IMR-90 (cell line): ENCODE measurements at places on chromosomes 3 and 15.
A peak's percentile ranks its signal among the peaks of the same experiment; 100 is the strongest.

GRCh38 chr15:63089260-63090043 is 32.2 kb upstream of the LACTB start:
- H3K4me3 ChIP-seq: no peak overlapping the region
- H3K4me1 ChIP-seq: peaks cover 24% of the 10 kb centered on the region
- H3K36me3 ChIP-seq: no peaks in the 10 kb centered on the region
- no peaks in the 10 kb centered on the region for H3K27me3 ChIP-seq
- peak overlapping the region; percentile 80 for H3K27ac ChIP-seq

DNA sequence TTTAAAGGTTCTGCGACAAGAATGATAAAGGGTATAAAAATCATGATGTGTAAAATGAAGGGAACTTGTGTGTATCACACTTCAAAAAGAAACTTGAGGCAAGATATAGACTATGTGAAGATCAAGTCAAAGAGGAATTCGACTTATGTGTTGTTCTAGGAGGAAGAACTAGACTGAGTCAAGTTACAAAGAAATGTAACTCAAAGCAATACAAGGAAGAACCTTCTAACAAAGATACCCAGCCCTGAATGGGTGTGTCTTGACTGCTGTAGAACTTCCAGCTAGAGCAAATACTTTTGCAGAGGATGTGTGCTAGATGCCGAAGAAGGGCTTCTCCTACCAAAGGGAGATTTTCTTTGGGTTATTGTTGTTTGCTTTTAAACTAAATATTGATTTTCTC is 2.4 kb downstream of the SLC49A4 start:
- no peaks in the 10 kb centered on the region for H3K27me3 ChIP-seq
- no peaks in the 10 kb centered on the region for H3K36me3 ChIP-seq
- H3K4me1 ChIP-seq: no peaks in the 10 kb centered on the region; the same call in 1 of the 2 replicates
- DNase-seq: peak; percentile 8

GRCh38 chr3:138331143-138331894 is 1.7 kb upstream of the NME9 start:
- DNase-seq: peak; percentile 35
- H3K36me3 ChIP-seq: no peaks in the 10 kb centered on the region
- no peak overlapping the region for H3K4me3 ChIP-seq
- H3K4me1 ChIP-seq: no peaks in the 10 kb centered on the region
- peaks cover 13% of the 10 kb centered on the region for H3K27me3 ChIP-seq

- peaks cover 5% of the 10 kb centered on the region; the same call in 1 of the 2 replicates for H3K27me3 ChIP-seq
- DNase-seq: peak; percentile 87
- no peak overlapping the region; the same call in 1 of the 2 replicates for H3K27ac ChIP-seq
- H3K4me1 ChIP-seq: peaks cover 2% of the 10 kb centered on the region
- H3K36me3 ChIP-seq: no peaks in the 10 kb centered on the region
These were observed 9.9 kb downstream of the DISP2 start for GRCh38 chr15:40367686-40368611.

DNA sequence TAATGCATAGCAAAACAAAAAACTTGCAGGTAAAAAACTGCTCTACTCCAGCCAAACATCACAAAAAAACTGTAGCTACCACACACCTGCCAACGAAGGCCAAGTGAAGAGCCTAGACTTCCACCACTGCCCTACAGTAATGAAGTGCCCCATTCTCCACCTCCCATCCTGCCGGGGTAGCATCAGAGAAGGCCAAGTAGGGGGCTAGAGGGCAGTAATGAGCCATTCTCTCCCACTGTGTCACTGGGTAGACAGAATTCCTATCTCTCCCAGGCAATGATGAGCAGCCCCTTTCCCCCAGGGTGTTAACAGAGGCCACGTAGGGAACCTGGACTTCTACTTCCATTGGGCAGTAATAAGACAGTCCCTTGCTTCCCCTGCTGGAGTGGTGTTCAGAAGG is 9.5 kb downstream of the SEC22C start:
- H3K36me3 ChIP-seq: peaks cover 17% of the 10 kb centered on the region
- H3K4me1 ChIP-seq: no peaks in the 10 kb centered on the region
- H3K27me3 ChIP-seq: no peaks in the 10 kb centered on the region
- no peak overlapping the region for H3K27ac ChIP-seq
- H3K4me3 ChIP-seq: no peak overlapping the region

DNA sequence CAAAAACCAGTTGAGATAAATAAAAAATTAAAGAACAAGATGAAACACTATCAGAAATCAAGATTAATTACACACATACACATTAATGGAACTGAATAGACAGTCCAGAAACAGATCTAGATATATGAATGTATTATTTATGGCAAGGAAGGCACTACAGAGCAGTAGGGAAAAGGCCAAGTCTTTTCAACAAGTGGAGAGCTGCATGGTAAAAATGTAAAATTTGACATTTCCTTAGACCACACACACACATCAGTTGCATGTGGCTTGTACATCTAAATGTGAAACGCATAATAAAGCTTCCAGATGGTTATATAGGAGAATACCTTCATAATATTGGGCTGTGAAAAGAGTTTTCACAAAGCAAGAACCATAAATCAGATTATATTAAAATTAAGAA is 57.8 kb upstream of the ASB14 start:
- H3K4me3 ChIP-seq: no peak overlapping the region
- H3K27me3 ChIP-seq: no peaks in the 10 kb centered on the region
- H3K36me3 ChIP-seq: no peaks in the 10 kb centered on the region
- no peak overlapping the region for H3K27ac ChIP-seq
- no peak for DNase-seq

DNA sequence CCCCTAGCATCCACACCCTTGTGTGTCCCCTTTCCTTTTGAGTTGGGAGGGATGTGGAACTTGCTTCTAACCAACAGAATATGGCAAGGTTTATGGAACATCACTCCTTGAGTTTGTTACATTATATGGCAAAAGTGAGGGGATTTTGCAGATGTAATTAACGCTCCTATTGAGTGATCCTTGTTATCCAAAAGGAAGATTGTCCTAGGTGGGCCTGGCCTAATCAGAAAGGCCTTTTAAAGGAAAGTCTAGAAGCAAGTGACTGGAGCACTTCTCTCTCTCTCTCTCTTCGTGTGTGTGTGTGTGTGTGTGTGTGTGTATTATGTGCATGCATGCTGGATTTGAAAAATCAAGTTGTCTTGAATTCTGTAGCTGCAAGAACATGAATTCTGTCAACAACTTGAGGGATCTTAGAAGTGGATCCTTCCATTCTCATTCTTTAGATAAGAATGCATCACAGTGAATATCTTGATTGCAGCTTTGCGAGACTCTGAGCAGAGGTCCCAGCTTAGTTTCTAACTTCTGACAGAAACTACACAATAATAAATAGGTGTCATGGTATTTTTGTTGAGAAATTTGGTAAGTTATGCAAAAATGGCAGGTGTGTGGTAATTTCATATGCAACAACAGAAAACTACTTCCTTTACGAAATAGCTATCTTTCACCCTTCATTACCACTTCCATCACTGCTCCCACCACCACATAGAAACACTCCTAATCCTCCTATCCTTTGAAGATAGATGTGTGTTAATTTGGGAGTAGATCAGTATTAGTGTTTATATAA is 360.9 kb upstream of the CBLB start:
- H3K4me1 ChIP-seq: no peaks in the 10 kb centered on the region
- no peak for DNase-seq
- no peaks in the 10 kb centered on the region for H3K27me3 ChIP-seq
- H3K36me3 ChIP-seq: no peaks in the 10 kb centered on the region
- no peak overlapping the region for H3K4me3 ChIP-seq

DNA sequence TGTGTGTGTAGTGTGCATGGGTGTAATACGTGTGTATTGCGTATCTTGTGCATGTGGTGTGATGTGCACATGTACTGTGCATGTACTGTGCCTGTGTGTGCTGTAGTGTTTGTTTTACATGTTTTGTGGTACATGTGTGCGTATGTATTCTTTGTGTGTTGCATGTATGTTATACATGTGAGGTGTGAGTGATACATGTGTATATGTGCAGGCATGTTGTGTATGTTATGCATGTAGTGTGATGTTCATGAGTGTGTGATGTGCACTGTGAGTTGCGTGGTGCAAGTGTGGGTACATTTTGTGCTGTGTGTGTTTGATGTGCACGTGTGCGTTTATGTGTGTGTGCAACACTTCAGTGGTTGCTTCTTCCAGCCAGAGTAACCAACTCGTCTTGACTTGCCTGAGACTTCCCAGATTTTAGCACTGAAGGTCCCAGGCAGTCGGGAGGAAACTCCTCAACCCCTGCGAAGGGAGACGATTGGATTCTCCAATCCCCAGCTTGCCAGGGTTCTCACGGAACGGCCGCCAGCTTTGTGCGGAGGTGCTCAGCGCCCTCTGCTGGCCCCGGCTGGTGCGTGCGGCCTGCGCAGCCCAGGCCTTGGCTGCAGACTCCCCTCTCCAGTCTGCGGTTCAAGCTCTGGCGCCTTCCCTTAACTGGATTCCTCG is 3.6 kb downstream of the GALNT15 start:
- no peaks in the 10 kb centered on the region for H3K27me3 ChIP-seq
- H3K4me3 ChIP-seq: peak overlapping the region; percentile 76; the same call in 1 of the 2 replicates
- peak overlapping the region; percentile 80 for H3K27ac ChIP-seq
- H3K4me1 ChIP-seq: peaks cover 49% of the 10 kb centered on the region

GRCh38 chr3:14577897-14578296 is 37.8 kb upstream of the GRIP2 start:
- H3K4me3 ChIP-seq: no peak overlapping the region
- H3K27ac ChIP-seq: no peak overlapping the region
- H3K36me3 ChIP-seq: no peaks in the 10 kb centered on the region
- peaks cover 19% of the 10 kb centered on the region for H3K27me3 ChIP-seq

- H3K4me1 ChIP-seq: no peaks in the 10 kb centered on the region
- H3K4me3 ChIP-seq: no peak overlapping the region
- no peak for DNase-seq
These were observed 111.2 kb upstream of the NANOGP8 start for GRCh38 chr15:35196273-35196672.

DNA sequence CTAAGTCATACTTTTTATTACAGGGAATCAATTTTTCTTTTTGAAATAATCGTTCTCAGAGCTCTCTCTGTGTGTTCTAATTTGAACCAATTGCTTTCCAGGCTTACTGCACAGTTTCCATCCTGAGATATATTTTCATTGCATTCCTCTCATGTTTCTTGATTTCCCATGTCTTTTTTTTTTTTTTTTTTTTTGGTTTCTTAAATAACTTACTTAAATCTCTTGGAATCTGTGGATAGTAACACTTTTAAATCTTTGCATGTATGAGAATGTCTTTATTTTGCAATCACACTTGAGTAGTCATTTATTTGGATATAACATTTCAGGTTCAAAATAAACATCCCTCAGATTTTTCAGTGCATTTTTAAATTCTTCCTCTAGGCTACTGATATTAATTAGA is 14.5 kb upstream of the ABTB1 start:
- peak; percentile 46 for DNase-seq
- peaks cover 10% of the 10 kb centered on the region for H3K4me1 ChIP-seq
- H3K27me3 ChIP-seq: no peaks in the 10 kb centered on the region
- no peak overlapping the region for H3K27ac ChIP-seq
- no peak overlapping the region for H3K4me3 ChIP-seq

GRCh38 chr3:101611023-101611422 is 37.0 kb downstream of the PCNP start:
- H3K4me1 ChIP-seq: no peaks in the 10 kb centered on the region
- H3K4me3 ChIP-seq: no peak overlapping the region
- H3K27me3 ChIP-seq: no peaks in the 10 kb centered on the region
- no peak overlapping the region for H3K27ac ChIP-seq

DNA sequence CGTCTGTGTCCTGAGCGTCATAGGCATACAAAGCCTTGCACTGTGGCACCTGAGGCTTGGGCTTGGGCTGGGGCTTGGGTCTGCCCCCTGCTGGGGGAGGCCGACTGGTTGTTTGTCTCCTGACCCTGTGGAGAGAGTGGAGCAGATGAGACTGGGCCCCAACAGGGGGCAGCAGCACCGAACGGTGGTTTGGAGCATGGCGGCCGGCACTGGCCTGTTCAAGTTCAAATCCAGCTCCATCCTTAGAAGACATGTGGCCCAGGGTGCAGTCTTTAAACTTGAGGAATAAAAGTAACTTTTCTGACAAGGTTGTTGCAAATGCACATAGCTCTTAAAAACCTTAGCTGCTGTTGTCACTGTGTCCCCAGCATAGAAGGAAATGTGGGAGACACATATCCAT is 33.3 kb downstream of the CCNB2 start:
- H3K4me1 ChIP-seq: no peaks in the 10 kb centered on the region
- H3K36me3 ChIP-seq: peaks cover 36% of the 10 kb centered on the region
- no peak overlapping the region for H3K27ac ChIP-seq
- peak; percentile 22 for DNase-seq

GRCh38 chr3:197541756-197542539 is 13.8 kb downstream of the BDH1 start:
- H3K36me3 ChIP-seq: no peaks in the 10 kb centered on the region
- DNase-seq: peak; percentile 73
- H3K4me3 ChIP-seq: no peak overlapping the region
- H3K4me1 ChIP-seq: 0 out of 2 replicates have a peak, but pooled peaks cover 1% of the 10 kb centered on the region

- no peaks in the 10 kb centered on the region for H3K27me3 ChIP-seq
- no peak overlapping the region for H3K4me3 ChIP-seq
- H3K36me3 ChIP-seq: no peaks in the 10 kb centered on the region
- no peak overlapping the region for H3K27ac ChIP-seq
These were observed 537.3 kb upstream of the NR2F2 start for GRCh38 chr15:95793231-95793630.
